ENCODE measurements at places on chromosomes 11 and 22. TPM values are rescaled to one million over a fixed set of nuclear protein-coding genes. Genes with fewer than 3 reads are reported as not detected.
A peak's percentile ranks its signal among the peaks of the same experiment; 100 is the strongest.

RIMBP3C gene
- total RNA-seq = 1.4 TPM

CLP1 gene
- 23.0 TPM for total RNA-seq

P4HA3 gene
- not detected for total RNA-seq

ADM gene
- total RNA-seq = 2.3 TPM

CCDC89 gene
- 1.6 TPM for total RNA-seq

KLHL35 gene
- total RNA-seq = 0.62 TPM

DNA sequence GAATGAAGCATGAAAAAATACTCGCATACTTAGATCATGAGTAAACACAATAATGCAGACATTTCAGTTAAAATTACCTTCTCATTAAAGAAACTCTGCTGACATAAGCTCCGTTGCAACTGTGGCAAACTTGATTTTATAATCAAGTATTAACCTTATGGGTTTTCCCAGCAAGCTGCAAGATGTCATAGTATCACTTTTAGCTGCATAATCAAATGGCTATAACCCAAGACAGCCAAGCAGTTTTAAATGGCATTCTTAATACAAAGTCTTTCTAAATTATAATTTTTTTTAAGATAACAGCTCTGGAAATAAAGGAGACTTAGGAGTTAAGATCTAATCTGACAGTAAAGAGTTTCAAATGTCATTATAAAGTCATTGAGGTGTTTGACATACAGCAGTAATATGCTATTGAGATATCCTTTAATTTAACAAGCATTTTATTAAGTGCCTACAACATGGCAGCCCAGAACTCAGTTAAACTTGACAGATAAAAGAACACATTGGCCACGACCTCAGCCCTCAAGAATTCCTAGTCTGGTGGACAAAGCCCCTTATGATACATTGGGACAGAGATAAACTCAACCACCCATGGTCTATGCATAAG, 163.1 kb upstream of the FAT3 start:
- DNase-seq = no peak

GRCh38 chr11:20156876-20157613, 3.2 kb downstream of the DBX1 start:
- no peak for DNase-seq

DNA sequence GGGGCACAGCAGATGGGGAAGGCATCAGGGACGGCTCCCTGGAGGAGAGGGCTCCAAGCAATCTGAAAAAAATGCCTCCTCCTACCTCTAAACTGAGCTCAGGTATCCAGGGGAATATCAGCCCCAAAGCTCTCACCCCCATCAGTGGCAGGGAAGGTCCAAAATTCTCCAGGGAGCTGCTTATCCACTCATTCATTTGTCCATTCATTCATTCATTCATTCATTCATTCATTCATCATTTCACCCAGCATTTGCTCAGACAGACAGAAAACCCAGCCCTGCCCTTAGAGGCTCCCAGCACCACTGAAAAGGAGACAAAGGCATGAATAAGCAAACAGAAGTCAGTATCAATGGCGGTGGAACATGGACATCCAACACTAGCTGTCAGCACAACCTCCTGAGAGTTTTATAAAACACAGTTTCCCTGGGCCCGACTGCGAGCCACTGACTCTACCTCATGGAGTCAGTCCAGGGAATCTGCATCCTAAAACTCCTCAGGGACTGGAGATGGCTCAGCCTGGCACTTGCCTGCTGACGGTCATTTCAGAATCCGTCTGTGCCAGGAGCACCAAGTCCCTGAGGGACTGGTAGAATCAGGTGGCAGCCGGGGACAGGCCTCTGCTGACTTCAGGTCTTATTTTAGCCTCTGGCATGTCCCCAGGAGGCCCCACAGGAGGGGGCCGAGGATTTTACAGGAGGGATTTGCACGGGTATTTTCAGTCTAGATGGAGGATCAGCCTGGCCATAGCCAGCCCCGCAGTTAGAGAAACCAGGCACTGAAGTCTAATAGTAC, 164.6 kb downstream of the MN1 start:
- DNase-seq = no peak

DNA sequence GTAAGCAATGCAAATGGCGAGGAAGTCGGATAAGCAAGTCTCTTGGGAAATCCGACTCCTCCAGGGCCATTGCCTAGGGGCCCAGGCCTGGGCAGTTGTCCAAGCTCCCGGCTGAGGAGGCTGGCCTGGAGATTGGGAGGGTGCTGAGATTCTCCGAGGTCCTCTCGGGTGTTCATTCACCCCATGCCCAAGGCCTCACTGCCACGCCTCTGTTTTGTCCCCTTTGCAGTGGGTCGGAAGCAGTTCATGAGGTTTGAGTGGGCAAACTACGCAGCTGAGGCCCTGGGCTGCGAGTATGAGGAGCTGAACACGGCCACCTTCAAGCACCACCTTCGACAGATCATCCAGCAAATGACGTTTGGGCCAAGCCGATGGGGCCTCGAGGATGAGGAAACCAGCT, 81.3 kb downstream of the MYO18B start:
- DNase-seq = no peak

DNA sequence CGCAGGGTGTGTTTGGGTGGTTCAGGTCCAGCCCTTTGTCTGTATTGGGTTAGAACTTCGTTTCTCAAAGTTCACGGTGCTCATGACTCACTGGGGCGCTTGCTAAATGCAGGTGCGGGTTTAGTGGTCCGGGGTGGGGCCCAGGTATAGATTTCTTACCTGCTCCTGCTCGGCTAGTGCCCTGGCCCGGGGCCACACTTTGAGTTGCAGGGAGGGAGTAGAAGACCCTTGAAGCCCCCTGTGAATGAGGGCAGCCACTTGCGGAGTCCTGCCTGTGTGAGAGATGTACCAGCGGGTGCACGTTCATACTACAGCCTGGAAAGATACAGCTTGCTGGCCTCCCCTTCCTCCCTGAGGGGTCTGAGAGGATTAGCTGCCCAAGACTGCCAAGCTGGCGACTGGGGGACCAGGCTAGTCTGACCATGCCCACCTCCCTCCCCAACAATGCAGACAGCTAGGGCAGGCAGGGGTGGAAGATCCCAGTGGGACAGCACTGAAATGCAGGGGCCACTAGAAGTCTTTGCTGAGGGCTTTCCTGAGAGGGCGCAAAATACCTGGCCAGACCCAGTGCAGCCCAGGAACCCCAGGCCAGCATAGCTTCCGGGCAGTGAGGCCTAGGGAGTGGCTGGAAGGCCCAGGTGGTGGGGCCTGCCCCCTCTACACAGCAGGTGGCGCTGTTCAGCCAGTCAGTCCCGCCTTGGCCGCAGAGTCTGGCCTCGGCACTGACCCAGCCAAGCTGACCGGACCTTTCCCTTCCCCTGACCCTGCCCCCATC, 5.1 kb upstream of the MYRF start:
- DNase-seq = no peak

DNA sequence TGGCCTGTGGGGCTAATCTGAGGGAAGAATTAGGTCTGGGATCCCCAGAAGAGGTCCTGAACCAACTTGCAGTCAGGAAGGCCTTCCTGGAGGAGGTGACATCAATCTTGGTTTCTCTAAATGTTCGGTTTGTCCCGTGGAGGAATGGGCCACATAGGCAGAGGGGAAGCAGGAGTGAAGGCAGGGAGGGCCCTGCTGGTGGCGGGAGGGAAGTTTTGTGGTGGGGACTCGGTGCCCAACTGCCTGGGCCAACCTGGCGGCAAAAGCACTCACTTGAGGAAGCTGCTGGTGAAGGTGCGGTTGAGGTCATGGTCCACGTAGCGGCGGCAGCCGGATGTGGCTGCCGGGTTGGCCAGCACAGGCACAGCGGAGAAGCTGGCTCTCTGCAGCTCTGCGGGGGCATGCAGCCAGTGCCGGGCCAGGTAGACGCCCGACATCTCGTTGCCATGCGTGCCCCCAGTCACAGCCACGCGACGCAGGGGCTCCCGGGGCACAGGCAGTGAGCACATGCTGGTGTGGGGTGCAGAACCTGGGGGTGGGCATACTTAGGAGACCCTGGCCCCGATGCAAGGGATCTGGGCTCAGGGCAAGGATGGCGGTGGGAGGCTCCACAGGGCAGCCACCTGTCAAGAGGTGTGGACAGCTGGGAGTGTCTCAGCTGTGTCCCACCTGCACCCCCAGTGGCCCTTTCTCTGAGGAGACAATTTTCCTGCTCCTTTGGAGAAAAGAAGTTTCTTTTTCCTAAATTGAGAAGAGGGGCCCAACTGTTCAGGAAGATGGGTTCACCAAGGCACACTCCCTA, 3.8 kb downstream of the ACY3 start:
- no peak for DNase-seq

DNA sequence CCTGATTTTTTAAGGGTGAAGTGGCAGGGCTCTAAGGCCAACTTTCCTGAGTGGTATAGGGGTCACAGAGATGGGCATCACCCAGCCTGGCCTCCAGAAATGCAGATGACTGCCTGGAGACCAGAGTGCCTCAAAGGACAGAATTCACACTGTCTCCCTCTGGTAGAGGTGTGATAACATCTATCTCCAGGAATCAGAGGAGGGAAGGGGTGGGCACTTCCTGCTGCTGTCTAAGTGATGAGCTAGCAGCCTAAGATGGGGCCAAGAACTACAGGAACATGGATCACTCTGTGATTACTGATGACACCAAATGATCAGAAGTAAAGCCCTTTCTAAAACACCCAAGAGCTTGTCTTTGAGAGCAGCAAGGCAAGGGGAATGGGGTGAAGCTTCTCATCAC, 61.9 kb downstream of the C11orf58 start:
- no peak for DNase-seq

- DNase-seq = no peak
Observed at GRCh38 chr11:101096036-101096704, 33.4 kb downstream of the PGR start.

GRCh38 chr22:50211147-50211546, 10.3 kb downstream of the SELENOO start:
- no peak for DNase-seq

DNA sequence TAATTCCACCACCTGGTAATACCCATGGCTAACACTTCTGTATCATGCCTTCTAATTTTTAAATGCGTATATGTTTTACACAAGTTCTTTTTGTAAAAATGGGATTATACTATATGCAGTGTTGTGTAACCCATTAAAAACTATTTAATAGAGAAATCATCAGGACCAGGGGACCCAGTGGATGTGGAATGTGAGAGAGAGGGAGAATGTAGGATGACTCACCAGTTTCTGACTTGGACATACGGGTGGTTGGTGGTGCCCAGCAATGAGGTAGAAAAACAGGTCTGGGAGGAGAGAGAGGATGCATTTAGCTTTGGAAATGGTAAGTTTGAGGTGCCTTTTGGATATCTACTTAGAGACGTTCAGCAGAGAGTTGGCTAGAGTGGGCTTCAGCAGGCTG, 112.0 kb upstream of the TBCEL start:
- no peak for DNase-seq

GRCh38 chr11:9136741-9137140, 45.3 kb upstream of the SCUBE2 start:
- no peak for DNase-seq

GRCh38 chr22:32389685-32390084, 22.4 kb downstream of the RTCB start:
- DNase-seq = no peak

DNA sequence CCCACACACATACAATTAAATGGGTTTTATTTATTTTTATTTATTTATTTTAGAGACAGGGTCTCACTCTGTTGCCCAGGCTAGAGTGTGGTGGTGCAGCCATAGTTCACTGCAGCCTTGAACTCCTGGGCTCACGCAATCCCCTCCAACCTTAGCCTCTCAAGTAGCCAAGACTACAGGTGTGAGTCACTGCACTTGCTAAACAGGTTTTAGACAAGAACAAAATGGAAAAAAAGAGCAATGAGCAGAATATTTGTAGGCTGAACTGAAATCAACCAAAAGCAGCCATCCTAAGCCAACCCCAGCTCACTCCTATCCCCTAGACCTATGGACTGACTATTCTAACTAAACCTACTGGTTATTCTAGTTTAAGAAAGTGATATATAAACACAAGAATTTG, 37.8 kb downstream of the MRE11 start:
- DNase-seq = no peak

DNA sequence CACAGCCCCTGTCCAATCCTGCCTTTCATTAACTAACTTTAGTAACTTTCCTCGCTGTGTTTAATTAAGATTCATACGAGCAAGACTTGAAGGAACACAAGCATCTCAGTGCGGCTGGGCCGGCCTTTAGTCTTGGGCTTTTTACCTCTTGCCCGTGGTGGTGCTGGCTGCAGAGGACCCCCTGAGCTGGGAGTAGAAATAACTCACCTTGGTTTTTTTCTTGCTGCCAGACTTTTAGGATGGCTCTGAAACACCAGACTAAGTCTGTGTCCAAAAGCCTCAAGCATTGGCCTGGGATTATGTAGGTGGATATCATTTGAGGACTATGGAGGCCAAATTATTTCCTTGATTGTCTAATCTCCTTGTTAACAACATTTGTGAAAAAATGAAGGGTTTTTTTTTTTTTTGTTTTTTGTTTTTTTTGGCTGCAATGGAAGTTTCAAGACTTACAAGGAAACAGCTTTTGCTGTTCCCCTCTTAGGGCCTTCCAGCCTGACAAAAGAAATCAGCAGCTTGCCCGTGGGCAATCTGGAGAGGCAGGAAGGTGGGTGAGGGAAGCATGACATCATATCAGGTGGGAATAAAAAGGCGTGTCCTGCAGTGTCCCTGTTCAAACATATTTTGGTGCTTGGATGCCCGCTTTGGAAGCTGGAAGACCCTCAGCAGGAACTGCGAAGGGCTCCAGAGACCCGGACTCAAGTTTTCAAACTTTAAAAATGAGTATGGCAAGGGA, 44.0 kb downstream of the SMIM38 start:
- DNase-seq = peak; percentile 34

GRCh38 chr11:65899356-65900124, 648 bp downstream of the FOSL1 start:
- DNase-seq = peak; percentile 88
